Kidney (tissue), 22 donors: ENCODE measurements at places on chromosomes 7 and 10. TPM values are rescaled to one million over a fixed set of nuclear protein-coding genes. Genes with fewer than 3 reads are reported as not detected.
A peak's percentile ranks its signal among the peaks of the same experiment; 100 is the strongest.

MSRB2 gene
- total RNA-seq, result 39.9 TPM

PALS2 gene
- 35.6 TPM for total RNA-seq

SORCS1 gene
- total RNA-seq, result 0.76 TPM

PON3 gene
- 1.6 TPM for total RNA-seq

KIF5B gene
- total RNA-seq, result 77.2 TPM

SAMD9L gene
- total RNA-seq, result 14.9 TPM

- DNase-seq, result no peak
- no peaks in the 10 kb centered on the region for H3K4me1 ChIP-seq
- H3K36me3 ChIP-seq, result no peaks in the 10 kb centered on the region
- no peaks in the 10 kb centered on the region for H3K27me3 ChIP-seq
These were observed 42.6 kb upstream of the CFAP46 start for GRCh38 chr10:132984801-132985545.

DNA sequence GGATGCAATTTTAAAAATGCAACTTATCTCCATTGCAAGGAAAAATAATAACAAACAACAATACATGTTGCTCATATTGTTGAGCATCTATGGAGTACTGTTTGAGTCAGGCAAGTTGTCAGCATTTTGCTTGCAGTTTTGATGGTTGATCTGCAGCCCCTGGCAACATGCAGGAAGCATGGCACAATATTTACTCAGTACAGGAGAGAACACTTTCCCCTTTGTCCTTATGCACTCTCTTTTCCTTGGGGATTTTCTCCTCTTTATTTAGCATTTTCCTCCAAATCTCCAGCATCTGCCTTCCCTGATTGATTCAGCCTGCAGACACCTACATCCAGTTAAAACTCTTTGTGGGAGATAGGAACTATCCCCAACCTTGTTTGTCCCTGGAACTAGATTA is 620.5 kb upstream of the LRRN3 start:
- no peak overlapping the region for H3K27ac ChIP-seq
- DNase-seq, result no peak
- no peaks in the 10 kb centered on the region for H3K36me3 ChIP-seq

GRCh38 chr7:41447450-41448042 is 255.3 kb downstream of the INHBA start:
- no peaks in the 10 kb centered on the region for H3K36me3 ChIP-seq
- DNase-seq, result no peak
- no peaks in the 10 kb centered on the region for H3K4me1 ChIP-seq
- no peak overlapping the region for H3K27ac ChIP-seq
- H3K27me3 ChIP-seq, result no peaks in the 10 kb centered on the region

DNA sequence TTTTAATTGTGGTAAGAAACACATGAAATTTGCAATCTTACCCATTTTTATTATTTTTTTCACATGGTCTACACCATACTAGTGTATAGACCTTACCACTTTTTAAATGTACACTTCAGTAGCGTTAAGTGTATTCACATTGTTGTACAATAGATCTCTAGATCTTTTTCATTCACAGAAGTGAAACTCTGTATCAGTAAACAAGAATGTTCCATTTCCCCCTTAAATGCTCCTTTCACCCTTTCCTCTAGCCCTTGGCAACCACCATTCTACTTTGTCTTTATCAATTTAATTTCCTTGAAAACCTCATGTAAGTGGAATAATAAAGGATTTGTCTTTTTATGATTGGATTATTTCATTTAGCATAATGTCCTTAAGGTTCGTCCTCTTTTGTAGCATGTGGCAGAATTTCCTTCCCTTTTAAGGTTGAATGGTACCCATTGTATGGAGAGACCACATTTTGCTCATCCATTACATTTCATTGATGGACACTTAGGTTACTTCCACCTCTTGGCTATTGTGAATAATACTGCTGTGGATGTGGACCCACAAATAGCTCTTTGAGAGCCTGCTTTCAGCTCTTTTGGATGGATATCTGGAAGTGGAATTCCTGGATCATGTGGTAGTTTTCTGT is 45.7 kb downstream of the SNX10 start:
- no peak for DNase-seq
- H3K4me3 ChIP-seq, result no peak overlapping the region
- no peaks in the 10 kb centered on the region for H3K27me3 ChIP-seq
- no peak overlapping the region for H3K27ac ChIP-seq

GRCh38 chr10:6583447-6583846 is 3.4 kb upstream of the PRKCQ start:
- DNase-seq, result no peak
- H3K4me3 ChIP-seq, result no peak overlapping the region
- H3K27me3 ChIP-seq, result no peaks in the 10 kb centered on the region
- H3K4me1 ChIP-seq, result no peaks in the 10 kb centered on the region

- H3K4me1 ChIP-seq, result no peaks in the 10 kb centered on the region
- H3K27me3 ChIP-seq, result no peaks in the 10 kb centered on the region
- DNase-seq, result peak; percentile 62
- no peak overlapping the region for H3K27ac ChIP-seq
These were observed 146.1 kb upstream of the TCF7L2 start for GRCh38 chr10:112803961-112804401.

- H3K4me3 ChIP-seq, result no peak overlapping the region
- H3K27ac ChIP-seq, result no peak overlapping the region
- no peaks in the 10 kb centered on the region for H3K36me3 ChIP-seq
- no peaks in the 10 kb centered on the region for H3K4me1 ChIP-seq
- no peaks in the 10 kb centered on the region for H3K27me3 ChIP-seq
- no peak for DNase-seq
These were observed 897.1 kb downstream of the GATA3 start for GRCh38 chr10:8951440-8952089.

GRCh38 chr7:151552352-151553028 is 32.8 kb upstream of the RHEB start:
- peak overlapping the region; percentile 48 for H3K27ac ChIP-seq
- H3K27me3 ChIP-seq, result no peaks in the 10 kb centered on the region
- no peaks in the 10 kb centered on the region for H3K4me1 ChIP-seq
- H3K36me3 ChIP-seq, result no peaks in the 10 kb centered on the region
- no peak for DNase-seq

DNA sequence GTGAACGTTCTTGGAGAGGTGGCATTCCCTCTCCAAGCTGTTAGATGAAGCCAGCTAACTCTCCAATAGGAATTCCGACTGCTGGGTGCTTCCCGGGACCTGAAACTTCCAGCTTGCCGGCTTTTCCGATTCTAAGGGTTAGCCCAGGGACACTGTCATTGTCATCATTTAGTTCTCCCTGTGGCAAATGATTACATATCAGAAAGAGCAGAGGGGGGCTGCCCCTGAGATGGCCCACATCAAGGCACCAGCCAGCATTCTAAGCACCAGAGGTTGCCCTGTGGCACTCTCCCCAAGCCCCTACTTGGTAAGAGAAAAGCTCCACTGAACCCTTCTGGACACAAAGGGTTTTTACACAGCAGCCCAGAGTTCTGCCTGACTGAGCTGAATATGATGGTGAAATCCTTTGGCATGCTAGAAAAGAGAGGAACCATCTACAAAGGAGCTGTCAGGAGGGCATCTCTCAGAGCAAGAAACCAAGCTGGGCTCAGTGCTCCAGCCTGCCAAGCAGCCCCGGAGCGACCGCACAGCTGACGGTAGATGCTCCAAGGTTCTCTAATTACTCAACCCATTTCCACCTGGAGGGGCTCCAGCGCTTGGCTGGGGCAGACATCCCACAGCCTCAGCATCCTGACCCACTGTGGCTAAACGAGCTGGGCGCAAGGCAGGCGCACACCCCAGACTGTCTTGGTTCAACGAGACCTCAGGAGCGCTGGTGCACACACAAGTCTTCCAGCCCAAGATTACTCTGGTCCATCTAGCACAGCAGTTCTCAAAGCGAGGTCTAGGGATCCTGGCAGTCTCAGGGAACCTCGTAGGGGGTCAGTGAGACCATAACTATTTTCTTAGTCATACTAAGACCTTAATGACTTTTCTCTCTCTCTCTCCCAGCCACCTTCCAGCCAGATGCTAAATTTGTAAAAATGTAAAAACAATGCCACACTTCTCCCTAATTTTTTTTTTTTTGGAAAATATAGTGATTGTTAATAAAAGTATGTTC is 160.5 kb downstream of the GFRA1 start:
- H3K4me1 ChIP-seq, result no peaks in the 10 kb centered on the region
- H3K27ac ChIP-seq, result no peak overlapping the region
- no peak overlapping the region for H3K4me3 ChIP-seq
- no peaks in the 10 kb centered on the region for H3K36me3 ChIP-seq
- no peaks in the 10 kb centered on the region for H3K27me3 ChIP-seq

- no peaks in the 10 kb centered on the region for H3K36me3 ChIP-seq
- H3K4me1 ChIP-seq, result peaks cover 8% of the 10 kb centered on the region
These were observed 526 bp downstream of the ZNF248 start for GRCh38 chr10:37856881-37857286.

GRCh38 chr10:74824184-74824899 is 2.1 kb upstream of the KAT6B start:
- no peak for DNase-seq
- peaks cover 5% of the 10 kb centered on the region for H3K4me1 ChIP-seq
- H3K4me3 ChIP-seq, result peak overlapping the region; percentile 47
- no peak overlapping the region for H3K27ac ChIP-seq
- H3K36me3 ChIP-seq, result no peaks in the 10 kb centered on the region
- no peaks in the 10 kb centered on the region for H3K27me3 ChIP-seq

- no peaks in the 10 kb centered on the region for H3K36me3 ChIP-seq
- no peaks in the 10 kb centered on the region for H3K27me3 ChIP-seq
- no peaks in the 10 kb centered on the region for H3K4me1 ChIP-seq
These were observed 93.8 kb downstream of the GLRX3 start for GRCh38 chr10:130230036-130230435.

- H3K4me3 ChIP-seq, result peak overlapping the region; percentile 54
- no peaks in the 10 kb centered on the region for H3K27me3 ChIP-seq
- peak overlapping the region; percentile 79 for H3K27ac ChIP-seq
- no peaks in the 10 kb centered on the region for H3K36me3 ChIP-seq
- DNase-seq, result peak; percentile 86
- peaks cover 10% of the 10 kb centered on the region for H3K4me1 ChIP-seq
These were observed 17.8 kb upstream of the IFIT2 start for GRCh38 chr10:89283936-89284475.
